Activated CD4-positive, alpha-beta T cell treated with anti-CD3 and anti-CD28 coated beads, Interleukin-2, amount 50 U/mL, for 24 hours (primary cell): ENCODE measurements at places on chromosomes 4 and X.

GRCh38 chr4:665751-666435, 8.2 kb downstream of the ATP5ME start:
- no peak for DNase-seq

DNA sequence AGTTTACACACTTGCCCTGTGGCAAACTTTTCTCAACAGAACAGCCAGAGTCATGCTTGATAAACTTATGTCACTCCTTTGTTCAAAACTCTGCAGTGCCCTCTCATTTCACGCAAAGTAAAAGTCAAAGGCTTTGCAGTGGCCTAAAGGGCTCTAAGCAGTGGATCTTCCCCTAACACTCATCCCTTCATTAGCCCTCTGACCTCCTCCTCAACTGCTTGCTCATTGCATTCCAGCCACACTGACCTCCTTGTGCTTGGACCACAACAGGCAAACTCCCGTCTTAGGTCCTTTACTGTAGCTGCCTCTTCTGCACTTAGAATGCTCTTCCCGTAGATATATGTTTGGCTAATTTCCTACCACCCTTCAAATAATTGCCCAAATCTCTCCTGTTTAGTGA, 5.6 kb downstream of the PRDM5 start:
- DNase-seq, result no peak

- no peak for DNase-seq
Observed at GRCh38 chr4:34920032-34920431, 1324.3 kb downstream of the ARAP2 start.

- DNase-seq, result no peak
Observed at GRCh38 chrX:41664908-41665307, 23.9 kb upstream of the GPR34 start.

DNA sequence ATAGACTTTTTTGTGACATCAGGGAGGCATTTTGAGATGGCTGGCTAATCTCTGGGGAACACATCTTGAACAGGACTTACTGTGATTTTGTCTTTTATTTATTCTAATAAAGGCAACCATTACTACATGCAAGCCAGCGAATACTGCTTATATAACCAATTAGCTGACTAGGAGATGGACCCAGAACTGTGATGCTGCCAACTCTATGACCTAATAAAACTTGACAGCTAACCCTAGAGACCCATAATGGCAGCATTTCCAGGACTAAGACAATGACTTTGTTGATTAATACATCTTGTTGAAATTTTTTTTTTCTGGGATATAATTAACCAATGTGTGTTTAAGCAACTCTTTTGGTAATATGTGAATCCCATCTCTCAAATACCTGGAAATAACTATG, 584.6 kb downstream of the PRR32 start:
- DNase-seq, result no peak

DNA sequence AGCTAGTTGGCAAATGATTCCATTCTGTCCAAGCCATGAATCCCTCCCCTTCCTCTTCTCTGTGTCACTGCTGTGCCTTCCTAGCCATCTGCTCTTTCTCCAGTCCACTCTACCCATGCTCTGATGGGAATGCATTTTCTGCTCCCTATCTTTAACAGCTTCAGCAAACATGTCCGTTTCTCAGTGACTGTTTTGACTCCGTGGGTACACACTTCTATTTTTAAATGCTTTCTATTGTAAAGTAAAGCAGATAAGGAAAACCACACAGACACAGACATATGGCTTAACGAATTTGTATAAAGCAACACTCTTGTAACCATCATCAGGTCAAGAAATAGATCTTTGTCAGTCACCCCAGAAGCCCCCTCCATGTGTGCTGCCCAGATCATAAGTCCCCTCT, 72.4 kb upstream of the KLHL13 start:
- no peak for DNase-seq

DNA sequence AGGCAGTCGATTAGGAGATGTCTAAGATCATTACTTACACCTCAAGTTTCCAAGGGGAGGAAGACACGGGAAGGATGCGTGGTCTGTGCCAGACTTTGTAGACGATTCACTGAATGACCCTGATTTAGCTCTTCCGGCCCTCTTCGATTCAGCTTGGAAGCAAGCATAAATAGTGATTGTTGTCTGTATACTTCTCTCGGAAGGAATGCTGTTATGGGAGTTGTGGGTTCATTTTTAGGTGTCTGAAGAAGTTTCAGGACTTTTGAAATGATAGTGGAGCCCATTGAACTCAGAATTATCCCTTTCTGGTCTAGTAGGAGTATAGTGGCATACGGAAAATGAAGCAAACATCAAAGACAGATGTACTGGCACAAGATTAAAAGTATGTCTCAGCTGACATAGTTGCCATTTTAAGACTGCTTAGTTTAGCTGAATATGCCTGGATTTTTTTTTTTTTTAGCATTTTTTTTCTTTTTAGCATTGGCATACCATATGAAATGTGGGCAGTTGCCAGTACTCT, 1.0 kb upstream of the ANKRD17 start:
- DNase-seq, result no peak

DNA sequence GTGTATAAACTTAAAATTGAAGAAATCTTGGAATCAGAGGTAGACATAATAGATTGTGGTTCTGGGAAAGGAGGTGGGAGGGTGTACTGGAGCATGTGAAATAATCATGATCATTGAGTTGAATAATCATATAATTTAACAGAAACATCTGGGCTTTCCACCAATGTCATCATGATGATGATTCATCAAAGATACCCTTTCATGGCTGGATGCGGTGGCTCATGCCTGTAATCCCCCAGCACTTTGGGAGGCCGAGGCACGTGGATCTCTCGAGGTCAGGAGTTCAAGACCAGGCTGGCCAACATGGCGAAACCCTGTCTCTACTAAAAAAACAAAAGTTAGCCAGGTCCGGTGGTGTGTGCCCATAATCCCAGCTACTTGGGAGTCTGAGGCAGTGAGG, 6.7 kb upstream of the RUFY3 start:
- DNase-seq, result no peak
